ENCODE measurements at places on chromosomes 4 and X.

DNA sequence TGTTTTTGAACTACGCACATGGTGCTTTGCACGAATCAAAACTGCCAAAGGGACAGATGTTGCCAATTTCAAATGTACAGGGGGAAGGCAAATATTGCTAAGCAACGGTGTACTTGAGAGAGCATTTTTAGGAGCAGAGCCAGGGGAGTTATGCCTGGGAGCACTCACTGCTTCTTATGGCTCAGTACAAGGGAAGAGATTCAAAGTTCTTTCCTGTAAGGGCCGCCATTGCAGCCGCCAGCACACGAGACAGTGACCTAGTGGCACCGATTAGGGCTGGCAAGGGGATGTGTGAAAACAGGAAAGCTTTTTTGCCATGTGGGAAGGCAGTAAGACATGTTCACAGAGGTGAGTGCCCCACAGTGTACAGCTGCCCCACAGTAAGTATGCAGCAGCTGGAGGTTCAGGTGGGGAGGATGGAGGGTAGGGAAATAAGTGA is 133.8 kb downstream of the AFF1 start:
- DNase-seq = no peak

DNA sequence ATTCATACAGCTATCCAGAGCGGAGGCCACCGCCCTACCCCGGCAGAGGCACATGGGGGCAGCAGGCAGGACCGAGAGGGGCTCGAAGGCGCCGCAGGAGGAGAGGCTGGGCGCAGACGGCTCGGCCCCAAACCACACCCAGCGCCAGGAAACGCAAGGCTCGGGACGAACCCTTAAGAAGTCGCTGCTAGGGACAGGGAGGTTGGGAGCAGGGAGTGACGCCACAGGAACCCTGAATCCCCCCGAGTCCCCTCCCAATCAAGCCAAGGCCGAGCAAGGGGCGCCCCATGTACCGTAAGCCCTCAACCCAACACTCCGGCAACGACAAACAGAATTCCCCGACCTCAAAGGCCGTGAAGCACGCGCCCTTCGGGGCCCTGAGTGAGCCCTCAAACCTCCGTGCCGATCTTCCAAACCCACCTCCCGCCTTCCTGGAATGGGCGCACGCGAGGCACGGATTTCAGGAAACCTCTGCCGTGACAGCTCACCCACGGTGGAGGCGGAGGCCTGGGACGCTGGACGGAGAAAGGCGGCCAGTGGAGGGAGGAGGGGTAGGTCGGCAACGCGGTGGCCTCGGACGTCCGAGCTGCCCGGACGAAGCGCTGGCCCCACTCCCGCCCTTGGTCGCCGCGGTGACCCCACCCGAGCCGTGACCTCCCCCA is 1.8 kb downstream of the ZFYVE28 start:
- no peak for DNase-seq

GRCh38 chr4:89489338-89489771 is 181.8 kb upstream of the GPRIN3 start:
- DNase-seq = no peak

DNA sequence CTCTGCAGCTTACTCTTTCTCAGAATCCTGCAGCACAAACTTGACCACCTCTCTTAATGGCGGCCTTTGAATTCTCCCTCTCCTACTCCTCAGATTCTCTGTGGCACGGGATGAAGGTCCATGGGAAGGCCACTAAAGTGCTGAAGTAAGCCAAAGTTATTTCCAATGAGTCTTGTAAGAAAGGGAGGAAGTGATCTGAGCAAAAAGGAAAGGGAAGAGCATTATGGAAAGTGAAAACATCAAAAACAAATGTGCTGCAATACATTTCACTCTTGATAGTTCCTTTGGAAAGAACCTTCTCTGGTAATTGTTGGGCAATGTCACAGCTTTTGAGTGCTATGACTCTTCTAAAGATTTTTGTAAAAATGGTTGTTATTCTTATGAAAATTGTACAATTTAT is 54.3 kb upstream of the CAMK2D start:
- no peak for DNase-seq

DNA sequence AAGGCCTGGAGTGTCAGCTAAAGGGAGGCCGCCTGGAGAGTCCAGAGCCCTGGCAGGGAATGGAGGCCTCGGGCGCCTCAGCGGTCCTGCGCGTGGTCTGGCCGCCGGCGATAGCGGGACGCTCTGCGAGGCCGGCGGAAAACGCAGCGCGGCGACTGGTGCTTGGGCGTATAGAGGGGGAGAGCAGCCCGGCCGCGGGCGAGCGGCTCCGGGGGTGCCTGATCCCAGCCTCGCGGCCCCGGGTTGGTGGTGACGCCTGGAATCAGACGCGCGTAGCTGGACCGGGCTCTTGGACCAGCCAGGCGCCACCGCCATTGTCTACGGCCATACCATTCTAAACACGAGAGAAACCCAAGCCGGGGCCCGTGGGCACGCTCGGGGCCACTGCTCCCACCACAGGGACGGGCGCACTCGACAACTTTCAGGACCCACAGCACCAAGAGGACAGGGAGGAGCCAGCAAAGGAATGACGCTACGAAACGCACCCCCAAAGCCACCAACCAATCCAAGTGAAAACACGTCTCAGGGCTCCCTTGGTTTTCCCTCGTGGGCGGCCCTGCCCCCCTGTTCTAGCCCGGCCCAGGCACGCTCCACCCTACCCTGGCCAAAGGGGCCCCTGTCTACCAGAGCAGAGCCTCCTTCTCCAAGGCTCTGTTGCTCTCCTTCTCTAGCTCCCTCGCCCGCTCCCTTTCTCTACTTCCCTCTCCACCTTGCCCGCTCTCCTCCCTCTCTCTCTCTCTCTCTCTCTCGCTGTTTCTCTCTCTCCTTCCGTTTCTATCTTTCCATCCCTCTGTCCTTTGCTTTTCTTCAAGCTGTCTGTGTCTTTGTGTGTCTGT is 7.8 kb downstream of the FRG2 start:
- no peak for DNase-seq

- DNase-seq = no peak
Measured at GRCh38 chr4:108053251-108053711, 63.6 kb downstream of the HADH start.

DNA sequence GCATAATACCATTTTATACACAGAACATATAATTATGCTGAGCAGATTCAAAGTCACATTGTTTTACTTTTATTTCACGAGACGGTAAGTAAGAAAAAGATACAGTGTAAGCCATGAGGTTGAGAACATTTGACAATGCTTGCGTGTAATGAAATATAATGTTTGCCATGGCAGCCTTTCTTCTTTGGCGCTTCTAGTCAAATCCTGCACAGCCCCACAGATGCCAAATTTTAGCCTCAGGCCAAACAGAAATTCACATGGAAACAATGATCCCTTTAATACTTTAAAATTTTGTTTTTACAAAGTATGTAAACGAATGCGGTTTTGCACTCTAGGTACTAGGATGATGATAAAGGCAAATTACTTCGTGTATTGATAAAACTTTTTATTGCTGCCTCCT is 502.7 kb upstream of the SMIM31 start:
- DNase-seq = no peak

DNA sequence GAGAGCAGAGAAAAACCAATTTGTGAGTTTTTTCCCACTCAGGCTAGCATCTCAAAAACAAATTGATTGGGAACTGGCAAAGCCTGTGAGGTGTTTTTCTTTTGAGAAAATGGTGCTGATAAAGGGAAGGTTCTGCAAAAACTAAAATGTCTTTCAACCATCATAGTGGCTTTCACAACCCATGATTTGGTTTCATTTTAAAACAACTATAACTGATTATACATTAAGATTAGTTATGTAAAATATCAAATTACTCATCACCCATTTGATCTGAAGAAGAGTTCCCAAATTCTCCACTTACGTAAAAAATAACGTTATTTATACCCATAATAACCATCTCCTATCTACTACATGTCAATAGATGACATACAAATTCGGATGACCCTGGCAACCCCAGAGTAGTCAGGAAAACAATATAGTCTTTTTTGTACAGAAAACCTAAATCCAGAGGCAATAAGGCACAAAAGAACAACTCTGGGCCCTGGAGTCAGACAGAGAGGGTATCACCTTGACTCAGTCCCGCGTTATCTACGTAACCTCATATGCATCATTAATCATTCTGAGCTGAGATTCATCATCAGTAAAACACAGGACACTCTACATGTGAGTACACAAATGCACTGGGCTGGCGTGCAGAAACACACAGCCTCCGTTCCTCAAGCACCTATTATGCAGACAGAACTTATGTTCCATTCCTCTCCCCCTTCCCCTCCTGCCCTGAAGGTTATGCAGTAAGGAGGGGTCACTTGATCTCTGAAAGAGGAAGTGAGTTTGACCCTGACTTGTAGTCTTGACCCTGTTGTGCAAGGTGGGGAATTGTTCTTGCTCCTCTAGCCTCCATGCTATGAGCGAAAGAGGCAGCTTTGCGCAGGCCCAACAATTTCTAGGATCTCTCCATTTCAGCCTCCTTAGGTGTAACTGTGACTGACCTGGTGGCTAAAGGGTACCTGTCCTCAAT is 82.2 kb downstream of the SLC9A7 start:
- DNase-seq = no peak

GRCh38 chrX:56025872-56026571 is 206.1 kb upstream of the KLF8 start:
- DNase-seq = no peak

- no peak for DNase-seq
Measured at GRCh38 chr4:37999000-37999716, 39.0 kb downstream of the PTTG2 start.

- DNase-seq = no peak
Measured at GRCh38 chr4:176156656-176157055, 38.7 kb downstream of the SPATA4 start.

DNA sequence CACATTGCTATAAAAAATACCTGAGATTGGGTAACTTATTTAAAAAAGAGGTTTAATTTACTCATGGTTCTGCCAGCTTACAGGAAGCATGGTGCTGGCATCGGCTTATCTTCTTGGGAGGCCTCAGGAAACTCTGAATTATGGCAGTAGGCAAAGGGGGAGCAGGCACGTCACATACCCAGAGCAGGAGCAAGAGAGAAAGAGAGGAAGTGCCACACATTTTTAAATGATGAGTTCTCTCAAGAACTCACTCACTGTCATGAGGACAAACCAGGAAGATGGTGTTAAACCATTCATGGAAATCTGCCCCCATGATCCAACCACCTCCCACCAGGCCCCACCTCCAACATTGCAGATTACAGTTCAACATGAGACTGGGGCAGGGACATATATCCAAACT is 10.0 kb upstream of the AFF1 start:
- DNase-seq = no peak

- DNase-seq = peak; percentile 97
Measured at GRCh38 chrX:1591102-1591862, at the start of gene AKAP17A. Gene AKAP17A (plus strand): TSS chrX:1591604. CDS start chrX:1593463, 1,859 bp downstream.

GRCh38 chr4:82223715-82224114 is 150.1 kb downstream of the HNRNPD start:
- DNase-seq = no peak

DNA sequence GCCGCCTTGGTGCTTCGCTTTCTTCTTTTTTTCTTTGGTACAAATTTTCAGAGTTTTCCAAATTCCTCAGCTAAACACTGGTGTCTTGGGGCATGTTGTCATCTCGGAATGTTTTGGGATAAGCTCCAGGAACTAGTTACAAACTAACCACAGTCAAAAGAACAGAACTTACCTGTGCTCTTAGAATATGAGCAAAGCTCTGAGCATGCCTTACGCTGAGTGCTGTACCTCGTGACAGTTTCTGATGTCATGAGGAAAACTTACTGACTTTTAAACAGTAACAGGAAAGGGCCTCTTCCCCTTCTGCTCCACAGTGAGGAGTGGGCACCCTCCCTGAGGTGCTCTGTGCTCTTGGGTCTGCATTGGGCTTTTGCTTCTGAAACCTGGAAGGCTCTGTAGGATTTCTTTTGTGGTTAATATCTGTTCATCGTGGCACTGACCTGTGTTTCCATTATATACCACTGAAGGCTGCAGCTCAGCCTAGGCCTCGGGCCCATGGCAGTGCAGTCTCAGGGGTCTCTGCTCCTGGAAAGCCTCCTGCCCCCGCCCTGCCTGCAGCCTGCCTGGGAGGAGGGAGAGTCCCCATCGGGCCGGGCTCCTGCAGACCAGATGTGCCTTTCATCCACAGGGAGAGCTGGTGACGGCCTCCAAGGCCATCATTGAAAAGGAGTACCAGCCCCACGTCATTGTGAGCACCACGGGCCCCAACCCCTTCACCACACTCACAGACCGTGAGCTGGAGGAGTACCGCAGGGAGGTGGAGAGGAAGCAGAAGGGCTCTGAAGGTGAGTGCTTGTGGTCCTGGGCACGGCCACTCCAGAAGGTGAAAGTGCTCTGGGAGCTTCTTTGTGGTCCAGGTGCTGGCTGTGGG is 48.7 kb downstream of the NOP14 start:
- DNase-seq = no peak

- DNase-seq = no peak
Measured at GRCh38 chrX:47579537-47579936, 2.7 kb upstream of the TIMP1 start.
